ENCODE measurements at places on chromosomes 7 and 10.

GRCh38 chr7:158495216-158495615 lies 92.4 kb downstream of the PTPRN2 start:
- no peak for DNase-seq

DNA sequence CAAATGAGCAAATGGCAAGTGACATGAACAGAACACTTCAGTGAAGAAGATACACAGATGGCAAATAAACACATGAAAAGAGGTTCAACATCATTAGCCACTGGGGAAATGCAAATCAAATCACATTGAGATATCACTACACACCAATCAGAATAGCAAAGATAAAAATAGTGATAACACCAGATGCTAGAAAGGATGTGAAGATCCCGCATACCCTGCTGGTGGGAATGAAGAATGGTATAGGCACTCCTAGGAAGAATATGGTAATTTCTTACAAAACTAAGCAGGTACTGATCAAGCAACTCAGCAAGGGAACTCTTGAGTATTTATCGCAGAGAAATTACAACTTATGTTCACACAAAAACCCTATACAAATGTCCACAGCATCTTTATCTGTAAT lies 11.2 kb downstream of the LAMB4 start:
- no peak for DNase-seq

GRCh38 chr7:85103962-85104361 lies 82.9 kb downstream of the SEMA3D start:
- no peak for DNase-seq

GRCh38 chr10:29276251-29276850 lies 12.5 kb upstream of the LYZL1 start:
- DNase-seq, result no peak

DNA sequence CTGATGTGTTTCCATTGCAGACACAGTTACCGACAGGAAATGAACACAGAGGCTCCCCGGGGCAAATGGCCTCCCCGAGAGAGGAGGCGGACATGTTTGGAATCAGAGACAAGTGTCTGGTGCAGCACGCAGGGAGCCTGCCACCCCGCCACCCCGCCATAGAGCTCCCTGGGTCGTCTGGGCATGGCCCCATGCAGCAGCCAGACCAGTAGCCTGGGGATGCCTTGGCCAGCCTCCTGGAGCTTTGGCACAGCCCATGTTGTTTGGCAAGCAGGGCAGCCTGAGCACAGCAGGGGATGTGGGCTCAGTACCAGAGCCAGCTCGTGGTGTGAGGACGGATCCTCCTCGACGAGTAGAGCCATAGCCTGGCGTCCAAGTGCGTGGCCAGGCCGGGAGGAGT lies 80.8 kb downstream of the NKX6-2 start:
- DNase-seq, result no peak

DNA sequence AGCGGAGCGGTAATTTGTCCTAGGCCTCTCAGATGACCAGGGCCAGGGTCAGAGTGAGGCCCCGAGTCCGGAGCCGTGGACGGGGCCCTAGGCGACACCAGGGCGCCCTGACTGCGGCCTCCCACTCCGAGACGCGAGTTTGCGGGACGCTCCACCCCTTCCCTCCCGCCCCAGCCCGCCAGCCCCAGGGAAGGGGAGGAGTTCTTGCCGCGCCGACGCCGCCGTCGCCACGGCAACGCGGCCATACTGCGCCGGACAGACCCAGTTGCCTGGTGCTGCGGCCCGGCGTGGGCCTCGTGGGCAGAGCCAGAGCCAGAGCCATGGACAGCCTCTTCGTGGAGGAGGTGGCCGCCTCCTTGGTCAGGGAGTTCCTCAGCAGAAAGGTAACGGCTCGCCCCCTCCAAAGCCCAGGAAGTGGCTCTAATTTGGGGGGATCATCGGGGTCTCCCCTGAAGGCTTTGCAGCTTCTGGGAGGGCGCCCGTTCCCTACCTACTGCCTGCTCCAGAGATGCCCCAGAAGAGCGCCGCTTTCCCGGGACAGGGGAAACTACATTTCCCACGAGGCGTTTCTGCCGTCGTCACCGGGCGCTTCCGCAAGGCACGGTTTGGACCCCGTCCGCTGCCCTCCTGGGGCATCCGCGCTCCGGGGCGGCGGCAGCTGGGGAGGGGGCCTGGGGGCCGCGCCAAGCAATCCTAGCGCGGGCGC lies at the start of gene MINDY4:
TSS of gene MINDY4 (plus strand) at position 244 of the 706 bp plus-strand sequence. CDS start at position 321, 77 bp downstream.
- peak; percentile 36 for DNase-seq

DNA sequence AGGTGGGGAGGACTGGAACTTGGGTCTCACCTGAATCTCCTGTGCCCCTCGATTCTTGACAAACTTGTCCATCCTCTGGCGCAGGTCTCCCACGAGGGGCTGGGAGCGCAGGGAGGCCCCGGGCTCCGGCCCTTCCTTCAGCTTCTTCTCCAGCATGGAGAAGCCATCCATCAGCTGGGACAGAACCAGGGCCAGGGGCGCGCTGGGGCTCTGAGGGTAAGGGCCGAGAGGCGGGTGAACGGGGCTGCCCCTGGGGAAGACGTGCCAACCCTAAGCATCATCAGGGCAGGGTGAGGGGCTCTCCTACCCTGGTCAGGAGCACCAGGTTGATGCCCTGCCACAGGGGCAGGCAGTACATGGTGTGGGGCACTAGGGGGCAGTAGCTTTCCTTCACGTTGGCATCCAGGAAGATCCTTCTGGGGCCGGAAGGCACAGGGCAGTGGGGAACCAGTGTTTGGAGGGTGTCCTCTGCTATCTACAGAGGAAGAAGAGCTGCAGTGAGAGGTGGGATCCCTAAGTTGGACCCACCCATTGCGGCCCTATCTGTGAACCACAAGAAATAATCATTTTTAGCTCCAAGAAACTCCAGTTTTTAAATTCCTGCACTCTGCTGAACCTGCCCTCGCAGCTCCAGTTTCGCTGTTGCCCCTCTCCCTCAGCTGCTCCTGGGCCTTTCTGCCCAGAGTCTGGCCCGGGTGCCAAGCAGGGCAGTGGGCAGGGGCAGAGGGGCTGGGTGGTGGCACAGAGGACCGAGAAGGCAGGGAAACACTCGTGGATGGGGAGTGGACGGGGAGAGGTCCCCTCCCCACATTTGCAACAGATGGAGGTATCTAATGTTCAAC lies 10.8 kb upstream of the PYROXD2 start:
- no peak for DNase-seq

GRCh38 chr10:89343089-89343767 lies 15.4 kb downstream of the IFIT3 start:
- DNase-seq, result no peak

DNA sequence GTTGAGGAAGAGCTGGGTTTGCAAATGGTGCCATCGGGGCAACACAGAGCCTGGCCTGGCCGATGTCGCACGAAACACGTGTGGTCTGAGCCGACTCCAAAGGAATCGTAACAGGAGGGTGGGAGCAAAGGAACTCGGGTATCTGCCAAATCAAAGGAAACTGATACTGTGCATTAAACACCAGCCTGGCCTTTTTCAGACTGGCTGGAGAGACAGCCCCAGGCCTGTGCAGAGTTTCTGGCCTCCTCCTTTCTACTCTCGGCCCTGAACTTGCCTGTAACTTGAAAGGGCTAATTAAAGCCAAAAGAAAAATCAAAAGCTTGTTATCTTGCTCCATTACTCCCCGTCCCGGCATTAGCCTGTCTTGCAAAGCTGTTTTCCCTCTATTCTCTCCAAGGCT lies 71.4 kb downstream of the PLXNA4 start:
- DNase-seq, result no peak

DNA sequence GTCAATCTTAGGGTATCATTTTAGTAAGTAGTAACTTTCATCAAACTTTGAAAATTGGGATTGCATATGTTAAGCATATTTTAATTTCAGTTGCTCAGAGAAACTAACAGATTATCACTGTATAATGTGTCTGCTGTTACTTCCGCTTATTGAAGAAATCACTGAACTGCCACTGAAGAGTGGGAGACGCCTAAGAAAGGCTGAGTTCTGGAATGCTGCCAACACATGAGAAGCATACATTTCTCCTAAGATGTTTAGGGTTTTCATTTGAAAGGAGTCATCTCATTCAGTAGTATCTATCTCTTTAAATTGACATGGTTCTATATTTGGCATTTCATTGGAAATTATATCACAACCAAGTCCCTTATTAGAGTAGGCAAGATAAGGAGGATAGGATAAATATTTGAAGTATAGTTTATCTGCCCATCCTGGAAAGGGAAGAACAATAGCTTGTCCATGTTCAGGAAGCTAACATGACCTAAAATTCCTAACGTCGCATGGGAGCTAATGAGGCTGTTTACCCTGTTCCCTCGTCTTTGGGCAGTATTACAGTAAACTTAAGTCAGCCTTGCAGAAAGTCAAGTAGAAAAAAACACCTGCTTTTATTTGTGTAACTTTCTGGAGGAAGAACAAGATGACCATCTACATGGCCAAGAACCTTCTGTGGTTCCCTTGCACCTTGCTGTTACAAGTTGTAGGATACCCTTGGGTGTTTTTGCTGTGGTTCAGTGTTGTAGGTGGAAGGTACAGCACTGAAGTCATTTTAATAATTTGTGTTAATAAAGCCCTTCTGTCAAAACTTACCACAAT lies 67.3 kb downstream of the NHLRC2 start:
- no peak for DNase-seq

DNA sequence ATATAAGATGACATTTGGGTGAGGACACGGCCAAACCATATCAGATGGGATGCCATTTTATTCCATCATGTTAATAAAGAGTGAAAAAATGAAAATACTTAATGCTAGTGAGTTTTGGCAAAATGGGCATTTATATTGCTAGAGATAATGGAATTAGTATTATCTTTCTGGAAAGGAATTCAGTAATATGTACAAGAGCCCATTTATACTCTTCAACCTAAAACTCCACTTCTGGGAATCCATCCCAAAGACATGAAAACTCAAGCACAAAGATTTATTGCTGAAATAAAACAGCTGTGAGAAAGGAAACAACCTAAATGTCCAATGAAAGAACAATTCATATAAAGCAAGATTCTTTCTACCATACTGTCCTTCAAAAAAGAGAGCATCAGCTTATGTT lies 96.0 kb upstream of the TMEM168 start:
- no peak for DNase-seq

- DNase-seq, result no peak
Observed at GRCh38 chr10:45495438-45496152, 121.6 kb downstream of the ALOX5 start.

GRCh38 chr7:12809476-12809875 lies 122.0 kb downstream of the ARL4A start:
- no peak for DNase-seq

- DNase-seq, result no peak
Observed at GRCh38 chr7:157555313-157555712, 218.5 kb downstream of the DNAJB6 start.

DNA sequence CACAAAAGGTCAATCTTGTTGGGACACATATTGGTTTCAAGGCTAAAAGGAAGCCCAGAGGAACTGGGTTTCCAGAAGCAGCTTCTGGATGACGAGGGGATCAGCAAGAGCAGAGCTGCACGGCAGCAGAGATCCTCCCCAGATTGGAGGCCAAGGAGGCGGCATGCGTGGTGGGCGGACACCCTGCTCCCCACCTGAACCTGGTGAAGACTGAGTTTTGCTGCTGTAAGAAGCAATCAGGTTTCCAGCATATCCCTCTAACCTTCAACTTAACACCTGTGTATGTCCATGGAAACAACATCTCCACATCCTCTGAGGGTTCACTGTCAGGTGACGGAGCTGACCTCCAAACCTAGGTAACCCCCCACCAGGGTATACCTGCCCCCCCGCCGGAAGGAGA lies 35.1 kb downstream of the SLIT1 start:
- DNase-seq, result no peak

DNA sequence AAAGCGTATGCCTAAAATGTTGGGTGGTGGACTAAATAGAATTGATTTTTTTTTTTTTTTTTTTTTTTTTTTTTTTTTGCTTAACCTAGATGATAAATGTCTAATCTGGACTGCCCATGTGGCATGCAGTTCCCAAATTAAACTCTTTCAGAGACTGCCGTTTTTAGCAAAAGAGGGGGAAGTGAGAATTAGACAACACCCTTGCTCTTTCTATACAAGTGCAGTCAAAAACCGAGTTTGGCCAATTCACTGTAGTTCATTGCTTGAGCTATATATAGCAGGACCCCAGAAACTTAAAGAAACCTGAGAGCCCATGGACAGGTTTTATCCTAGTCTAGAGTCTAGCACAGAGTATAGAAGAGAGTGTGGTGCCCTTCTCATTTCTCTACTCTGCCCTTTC lies 141.9 kb downstream of the GRM3 start:
- no peak for DNase-seq

- no peak for DNase-seq
Observed at GRCh38 chr10:93542358-93542791, 24.1 kb upstream of the FFAR4 start.

DNA sequence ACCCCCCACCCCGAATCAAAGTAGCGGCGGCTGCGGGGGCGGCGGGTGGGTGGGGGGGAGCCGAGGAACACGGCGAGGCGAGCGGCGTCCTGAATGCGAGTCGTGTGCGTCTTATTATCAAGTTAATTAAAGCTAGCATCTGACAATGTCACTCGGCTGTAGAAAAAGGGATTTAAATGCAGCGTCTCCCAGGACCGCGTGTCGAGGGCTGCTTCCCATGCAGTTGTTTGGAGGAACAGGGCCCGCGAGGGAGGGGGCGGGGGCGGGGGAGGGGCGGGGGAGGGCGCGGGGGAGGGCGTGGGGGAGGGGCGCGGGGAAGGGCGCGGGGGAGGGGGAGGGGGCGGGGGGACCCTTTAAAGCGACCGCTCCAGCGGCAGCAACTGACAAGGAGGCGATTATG lies 2.7 kb upstream of the UNCX start:
- DNase-seq, result no peak

DNA sequence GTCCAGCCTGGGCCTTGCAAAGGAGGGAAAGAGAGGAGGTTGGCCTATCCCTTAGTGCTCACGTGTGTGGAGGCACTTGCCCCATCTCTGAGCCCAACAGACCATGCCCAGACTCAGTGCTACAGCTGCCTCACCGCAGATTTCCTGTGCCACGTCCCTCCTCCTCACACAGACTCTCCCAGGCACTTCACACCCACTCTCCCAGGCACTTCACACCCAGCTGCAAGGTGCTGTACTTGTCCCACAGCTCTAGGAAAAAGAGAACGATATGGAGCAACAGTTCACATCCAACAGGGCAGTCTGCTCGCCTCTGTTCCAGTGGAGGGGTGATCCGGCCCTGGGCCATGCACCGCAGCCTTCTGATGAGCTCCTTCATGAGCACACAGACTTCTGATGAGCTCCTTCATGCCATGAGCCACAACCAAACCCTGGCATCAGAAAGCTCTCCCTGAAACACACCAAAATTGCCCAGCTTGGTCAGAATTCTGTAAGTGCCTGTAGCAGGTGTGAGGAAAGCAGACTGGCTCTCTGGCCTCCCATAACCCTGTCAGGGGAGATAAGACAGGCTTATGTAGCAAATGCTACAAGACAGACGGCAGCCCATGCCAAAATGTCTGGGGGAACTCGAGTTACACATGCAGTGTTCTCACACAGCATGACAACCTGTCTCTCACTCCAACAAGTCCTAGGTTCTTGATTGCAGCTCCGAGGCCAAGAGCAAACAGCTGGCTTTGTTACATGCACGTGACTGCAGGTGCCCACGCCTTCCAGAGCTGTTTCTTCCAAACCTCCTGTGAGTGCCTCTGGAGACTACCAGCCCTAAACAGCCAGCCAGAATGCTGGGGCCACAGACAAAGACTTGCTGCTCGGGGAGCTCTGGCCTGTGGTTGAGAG lies 348.5 kb downstream of the GRID1 start:
- DNase-seq, result no peak

- DNase-seq, result peak; percentile 39
Observed at GRCh38 chr7:113774182-113774807, 144.5 kb downstream of the PPP1R3A start.

- no peak for DNase-seq
Observed at GRCh38 chr7:149489391-149490024, 8.1 kb downstream of the ZNF746 start.

All from NCI-H2081 treated with DMSO at 0.1 percent for 48 hours (cell line).